NCI-H2107 (cell line): ENCODE measurements at places on chromosomes 5 and 9.

DNA sequence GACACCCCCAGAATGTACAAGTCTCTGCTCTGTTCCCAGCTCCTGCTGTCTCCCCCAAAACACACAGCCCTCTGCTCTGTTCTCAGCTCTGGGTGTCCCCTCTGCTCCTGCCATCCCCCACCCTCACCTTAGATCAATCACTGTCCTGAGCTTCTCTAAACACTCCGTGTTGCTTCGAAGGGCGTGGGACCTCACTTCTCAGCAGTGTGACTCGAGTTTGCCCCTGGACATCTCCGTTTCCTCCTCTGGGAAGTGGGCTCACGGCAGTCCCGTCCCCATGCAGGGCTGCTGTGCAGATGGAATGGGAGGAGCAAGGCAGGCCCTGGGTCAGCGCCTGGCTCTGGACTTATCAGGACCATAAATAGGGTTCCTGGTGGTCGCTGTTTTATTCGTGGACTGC lies 98.0 kb upstream of the RAPGEF1 start:
- DNase-seq: no peak

GRCh38 chr5:102223542-102224477 lies 72.3 kb downstream of the SLCO4C1 start:
- no peak for DNase-seq

DNA sequence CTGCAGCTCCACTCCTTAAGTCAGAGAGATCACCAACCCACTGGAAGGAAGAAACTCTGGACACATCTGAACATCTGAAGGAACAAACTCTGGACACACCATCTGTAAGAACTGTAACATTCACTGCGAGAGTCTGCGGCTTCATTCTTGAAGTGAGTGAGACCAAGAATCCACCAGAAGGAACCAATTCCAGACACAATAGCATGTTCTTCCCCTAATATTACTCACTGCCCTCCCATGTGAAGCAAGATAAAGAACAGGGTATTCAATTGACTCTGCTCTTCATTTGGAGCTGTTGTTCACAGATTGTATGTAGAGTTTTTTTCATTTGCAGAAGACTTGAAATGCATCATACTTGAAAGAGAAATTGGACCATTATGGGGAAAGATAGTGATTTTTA lies 10.8 kb downstream of the SAXO1 start:
- no peak for DNase-seq

DNA sequence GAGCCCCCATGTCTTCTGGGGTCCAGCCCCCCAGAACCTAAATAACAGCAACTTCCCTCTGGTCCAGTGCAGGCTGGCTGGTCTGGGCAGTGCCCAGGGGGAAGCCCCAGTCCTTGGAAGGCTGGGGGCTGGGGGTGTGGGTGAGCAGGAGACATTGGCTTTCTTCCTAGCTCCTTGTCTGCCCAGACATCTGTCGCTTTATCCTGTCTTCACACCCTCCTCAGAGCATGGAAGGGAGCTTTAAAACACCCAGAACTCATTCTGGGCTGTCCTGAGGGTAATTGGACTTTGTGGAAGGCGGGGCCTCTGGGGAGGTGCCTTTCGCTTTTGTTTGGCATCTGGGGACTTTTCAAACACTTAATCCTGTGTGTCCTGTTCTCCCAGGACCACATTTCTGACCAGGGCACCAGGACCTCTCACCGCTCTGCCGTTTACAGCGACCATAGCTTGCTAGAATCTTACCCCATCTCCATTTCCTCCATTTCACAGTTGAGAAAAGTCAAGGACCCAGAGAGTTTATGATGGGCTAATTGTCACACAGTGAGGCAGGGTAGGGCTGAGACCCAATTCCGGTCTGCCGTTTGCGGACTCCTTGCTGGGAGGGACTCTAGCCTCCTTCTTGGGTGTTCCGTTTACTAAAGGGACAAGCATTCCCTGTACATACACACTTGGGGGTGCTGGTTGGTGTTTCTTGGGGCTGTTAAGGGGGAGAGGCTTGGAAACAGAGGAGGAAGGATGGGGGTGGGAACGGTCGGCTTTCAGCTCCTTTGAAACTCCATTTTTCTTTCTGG lies 1.1 kb downstream of the GSN start:
- DNase-seq: no peak

- no peak for DNase-seq
These were observed 415.1 kb upstream of the ADAMTSL1 start for GRCh38 chr9:18058564-18059442.

- DNase-seq: no peak
These were observed 377.5 kb upstream of the RIOK2 start for GRCh38 chr5:97560599-97560993.

DNA sequence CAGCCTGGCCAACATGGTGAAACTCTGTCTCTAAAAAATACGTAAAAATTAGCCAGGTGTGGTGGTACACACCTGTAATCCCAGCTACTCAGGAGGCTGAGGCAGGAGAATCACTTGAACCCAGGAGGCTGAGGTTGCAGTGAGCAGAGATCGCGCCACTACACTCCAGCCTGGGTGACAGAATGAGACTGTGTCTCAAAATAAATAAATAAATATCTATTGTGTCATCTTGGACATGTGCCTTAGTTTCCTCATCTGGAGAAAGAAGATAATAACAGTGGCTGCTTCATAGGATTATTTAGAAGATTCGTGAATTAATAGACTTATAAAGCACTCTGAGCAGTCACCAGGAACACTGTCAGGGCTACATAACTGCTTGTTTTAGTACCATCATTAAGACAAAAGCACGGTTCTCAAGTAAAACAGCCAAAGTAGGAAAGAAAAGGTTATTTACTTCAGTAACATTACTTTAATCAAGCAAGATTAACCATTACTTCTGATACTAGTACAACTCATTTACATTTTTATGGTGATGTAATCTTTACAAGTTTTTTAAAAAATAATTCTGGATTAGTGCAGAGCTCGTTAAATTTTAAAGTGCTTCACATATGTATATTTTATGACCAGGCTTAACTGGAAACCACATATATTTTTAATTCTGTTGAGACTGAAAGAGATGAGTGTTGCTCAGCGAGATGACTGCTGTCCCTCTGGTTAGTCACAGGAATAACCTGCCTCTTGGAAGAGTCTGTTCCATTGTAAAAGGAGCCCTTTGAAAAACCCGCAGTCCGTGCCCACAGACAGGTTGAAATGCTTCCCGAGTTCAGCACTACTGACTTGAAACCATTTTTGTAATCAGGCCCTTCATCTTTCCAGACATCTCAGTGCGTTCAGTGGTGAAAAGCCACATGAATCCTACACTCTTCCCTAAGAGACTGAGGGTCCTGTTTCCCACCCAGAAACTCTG lies 36.7 kb downstream of the ANKH start:
- no peak for DNase-seq

DNA sequence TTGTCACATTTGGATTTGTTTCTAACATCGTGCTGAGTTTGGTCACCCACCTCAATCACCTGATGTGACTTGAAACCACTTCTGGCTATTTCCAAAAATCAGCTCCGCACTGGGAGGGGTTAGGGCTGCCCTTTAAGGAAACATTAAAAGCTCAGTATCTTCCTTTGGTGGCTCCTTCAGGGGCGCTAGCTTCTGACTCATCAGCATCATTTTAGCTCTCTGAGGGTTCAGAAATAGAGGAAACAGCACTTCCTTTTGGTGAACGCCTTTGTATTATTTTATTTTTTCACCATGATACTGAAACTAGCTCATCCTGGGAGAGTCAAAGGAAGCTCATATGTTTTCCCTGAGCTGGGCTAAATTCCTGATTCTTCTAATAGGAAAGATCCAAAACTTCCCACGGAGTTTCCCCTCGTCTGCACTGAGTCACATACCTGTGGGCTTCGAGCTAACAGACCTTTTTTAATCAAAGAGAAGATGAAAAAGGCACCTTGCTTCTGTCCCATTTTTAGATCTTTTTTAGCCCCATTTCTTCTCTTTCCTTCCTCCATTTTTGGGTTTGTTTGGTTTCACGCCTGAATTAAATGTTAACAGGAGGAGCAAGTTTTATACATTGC lies 48.2 kb downstream of the ROPN1L start:
- no peak for DNase-seq

- no peak for DNase-seq
These were observed 7.1 kb downstream of the ACTL7A start for GRCh38 chr9:108869092-108869725.

DNA sequence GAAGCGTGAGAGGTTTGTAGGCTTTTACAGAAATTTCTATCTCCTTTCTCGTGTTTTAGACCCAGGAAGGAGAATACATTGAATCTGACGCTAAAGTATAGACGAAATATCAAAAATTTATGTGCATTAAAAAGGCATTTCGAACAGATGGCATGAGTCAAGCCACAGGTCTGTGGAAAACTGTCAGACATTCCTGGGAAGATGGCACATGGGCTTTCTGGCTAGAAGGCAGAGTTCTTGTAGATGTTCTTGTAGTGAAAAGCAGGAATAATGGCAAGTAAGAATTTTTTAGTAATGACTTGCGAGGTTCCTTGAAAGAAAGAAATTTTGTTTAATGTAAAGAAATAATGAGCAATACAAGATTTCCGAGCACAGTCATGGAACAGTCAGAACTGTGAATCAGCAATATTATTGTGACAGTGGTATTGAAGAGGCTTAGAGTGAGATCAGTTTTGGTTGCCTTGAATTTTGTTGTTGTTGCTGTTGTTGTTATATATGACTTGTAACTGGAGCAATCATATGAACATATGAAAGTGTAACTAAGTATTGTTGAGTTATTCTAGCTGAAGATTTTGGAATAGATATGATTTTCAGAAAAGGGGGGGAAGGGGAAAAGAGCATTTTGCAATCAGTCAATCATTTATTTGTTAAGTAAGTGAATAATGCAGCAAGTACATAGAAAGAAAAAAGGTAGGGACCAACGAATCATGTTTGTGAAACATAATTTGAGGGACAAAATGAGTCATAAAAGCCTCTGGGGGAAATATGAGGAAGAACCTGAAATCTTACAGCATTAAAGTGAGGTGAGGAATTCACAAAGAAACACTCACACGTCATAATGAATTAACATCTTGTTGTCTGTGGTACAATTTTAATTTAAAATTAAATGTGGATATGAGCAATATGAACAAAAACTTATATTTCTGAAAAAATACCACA lies 339.0 kb upstream of the CTNND2 start:
- DNase-seq: no peak

GRCh38 chr9:98288881-98289280 lies 33.4 kb upstream of the TBC1D2 start:
- DNase-seq: no peak

DNA sequence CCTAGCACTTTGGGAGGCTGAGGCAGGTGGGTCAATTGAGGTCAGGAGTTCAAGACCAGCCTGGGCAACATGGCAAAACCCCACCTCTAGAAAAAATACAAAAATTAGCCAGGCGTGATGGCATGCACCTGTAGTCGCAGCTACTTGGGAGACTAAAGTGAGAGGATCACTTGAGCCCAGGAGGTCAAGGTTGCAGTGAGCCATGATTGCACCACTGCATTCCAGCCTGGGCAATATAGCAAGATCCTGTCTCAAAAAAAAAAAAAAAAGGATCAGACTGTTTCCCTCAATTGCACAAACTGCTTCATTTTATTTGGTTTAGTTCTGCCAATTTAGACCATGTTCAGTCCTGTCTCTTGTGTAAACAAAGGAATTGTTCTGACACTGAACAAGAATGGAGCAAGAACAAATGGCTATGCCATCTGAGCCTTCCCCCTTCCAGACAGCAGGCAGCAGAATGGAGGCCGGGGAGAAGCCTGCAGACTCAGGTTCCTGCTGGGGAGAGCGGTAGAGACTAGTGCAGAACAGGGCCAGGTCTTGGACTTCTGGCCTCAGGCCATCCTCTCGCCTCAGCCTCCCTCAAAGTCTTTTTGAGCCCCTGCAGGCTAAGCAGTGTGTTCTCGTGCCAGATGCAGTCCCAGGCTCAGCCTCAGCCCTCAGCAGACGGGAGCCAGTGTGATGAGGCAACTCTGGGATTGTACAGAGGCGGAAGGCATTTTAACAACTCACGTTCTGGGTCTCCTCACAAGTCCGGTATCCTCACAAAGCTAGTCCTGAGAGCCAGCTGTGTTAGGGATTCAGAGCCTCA lies 18.2 kb downstream of the HNRNPH1 start:
- no peak for DNase-seq

GRCh38 chr5:61463596-61463995 lies 131.5 kb downstream of the ZSWIM6 start:
- no peak for DNase-seq

- no peak for DNase-seq
These were observed 78.3 kb upstream of the ZNF608 start for GRCh38 chr5:124824637-124825158.

DNA sequence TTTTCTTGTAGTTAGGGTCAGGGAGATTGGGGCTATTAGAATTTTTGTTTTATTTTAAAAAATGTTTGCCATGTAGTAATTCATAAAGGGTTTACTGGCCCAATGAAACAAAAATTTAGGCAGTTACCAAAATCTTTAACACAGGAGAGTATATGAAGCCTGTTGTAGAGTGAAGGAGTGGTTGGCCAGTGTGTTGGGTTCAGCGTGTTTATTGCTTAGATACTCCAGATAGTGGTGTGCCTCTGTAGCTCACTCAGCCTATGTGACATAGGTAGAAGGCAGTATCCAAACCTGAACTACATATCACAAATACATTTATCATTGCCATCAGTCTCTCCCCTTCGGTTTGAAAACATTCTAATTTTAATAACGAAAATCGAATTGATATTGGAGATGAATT lies 1.2 kb downstream of the TEK start:
- DNase-seq: no peak

DNA sequence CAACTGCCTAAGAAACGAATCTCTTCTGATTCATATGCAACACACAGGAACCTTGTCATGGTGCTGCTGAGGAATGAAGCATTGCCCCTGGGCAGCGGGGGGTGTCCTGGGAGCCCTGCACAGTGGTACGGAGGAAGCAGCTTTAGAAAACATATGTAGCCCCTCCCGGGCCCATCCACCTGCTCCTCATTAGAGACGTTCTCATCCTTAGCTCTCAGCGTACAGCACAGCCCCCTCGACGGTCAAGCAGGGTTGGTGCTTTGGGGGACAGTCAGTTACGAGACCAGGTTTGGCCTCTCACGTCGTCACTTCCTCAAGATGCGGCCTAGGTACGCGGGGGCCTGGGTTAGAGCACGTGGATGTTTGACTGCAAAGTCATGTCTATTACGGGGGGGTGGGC lies 28.4 kb upstream of the LAMC3 start:
- no peak for DNase-seq

DNA sequence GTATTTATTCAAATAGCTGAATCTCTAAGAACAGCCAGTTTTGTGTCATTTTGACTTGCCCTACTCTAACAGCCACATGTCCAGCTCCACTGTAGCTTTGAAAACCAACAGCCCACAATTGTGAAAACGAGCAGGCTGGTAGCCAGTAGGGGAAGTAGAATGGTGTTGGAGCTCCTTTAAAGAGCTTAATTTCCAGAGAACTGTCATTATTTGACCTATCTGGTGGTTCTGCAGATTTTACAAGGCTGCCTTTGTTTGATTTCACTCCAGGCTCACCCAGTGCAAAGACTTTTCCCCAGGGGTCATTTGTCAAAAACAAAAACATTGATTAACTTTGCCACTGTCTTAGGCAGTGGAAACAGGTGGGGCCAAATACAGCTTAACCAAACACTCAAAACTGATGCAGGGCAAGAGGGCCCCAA lies 3.2 kb upstream of the PJA2 start:
- no peak for DNase-seq

- DNase-seq: no peak
These were observed 101.3 kb downstream of the PHF2 start for GRCh38 chr9:93677641-93678136.

- no peak for DNase-seq
These were observed 270.1 kb downstream of the AOPEP start for GRCh38 chr9:94996641-94997040.
